ENCODE measurements at places on chromosomes 7 and 10.

DNA sequence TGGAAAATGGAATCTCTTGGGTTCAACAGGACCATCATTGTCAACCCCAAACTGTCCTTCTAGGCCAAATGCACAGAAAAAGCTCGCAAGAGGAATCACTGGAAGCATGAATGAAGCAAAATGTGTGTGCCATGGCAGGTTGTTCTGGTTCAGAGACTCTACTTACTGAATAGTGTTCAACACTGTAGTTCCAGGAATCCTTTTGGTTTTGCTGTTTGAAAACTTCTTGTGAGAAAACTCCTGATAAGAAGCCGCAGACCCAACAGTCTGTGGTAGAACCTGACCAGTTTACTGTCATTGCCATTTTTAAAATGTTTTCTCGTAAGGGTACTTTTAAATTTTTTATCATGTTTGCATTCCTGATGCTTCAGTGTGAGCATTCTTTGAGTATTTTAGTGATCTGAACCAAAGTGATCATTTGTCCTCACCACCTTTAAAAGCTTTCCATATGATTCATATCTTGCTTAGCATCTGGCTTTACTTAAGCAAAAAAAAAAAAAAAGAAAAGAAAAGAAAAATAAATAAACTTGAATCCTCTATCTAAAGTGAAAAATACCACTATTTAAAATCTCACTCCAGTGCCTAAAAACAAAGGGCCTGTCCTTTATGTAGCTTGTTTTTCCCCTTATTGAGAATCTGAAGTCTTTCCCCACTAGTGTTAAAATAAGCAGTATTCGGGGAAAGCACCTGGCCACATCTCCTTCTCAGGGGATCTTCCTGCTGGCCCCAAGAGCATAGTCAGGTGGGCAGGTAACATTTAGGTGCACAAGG is 92.4 kb downstream of the WNT2 start:
- no peak for DNase-seq

DNA sequence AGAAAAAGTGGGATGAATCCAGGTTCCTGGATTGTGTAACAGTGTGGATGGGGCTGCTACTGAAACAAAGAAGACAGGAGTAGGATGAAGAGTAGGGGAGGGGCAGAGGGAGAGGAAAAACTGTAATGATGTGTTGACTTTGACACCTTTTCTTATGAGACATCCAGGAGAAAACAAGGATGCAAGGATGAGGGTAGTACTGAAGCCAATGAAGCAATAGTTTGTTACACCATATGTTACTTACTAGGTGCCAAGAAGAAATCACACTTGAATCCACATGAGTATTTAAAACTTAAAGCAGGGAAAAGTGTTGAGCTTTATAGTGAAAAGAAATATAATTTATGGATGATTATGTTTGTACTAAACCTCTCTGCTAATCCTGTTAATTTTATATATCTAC is 420.6 kb downstream of the ARL4A start:
- DNase-seq, result no peak

GRCh38 chr7:42126475-42127231 is 110.4 kb downstream of the GLI3 start:
- no peak for DNase-seq

DNA sequence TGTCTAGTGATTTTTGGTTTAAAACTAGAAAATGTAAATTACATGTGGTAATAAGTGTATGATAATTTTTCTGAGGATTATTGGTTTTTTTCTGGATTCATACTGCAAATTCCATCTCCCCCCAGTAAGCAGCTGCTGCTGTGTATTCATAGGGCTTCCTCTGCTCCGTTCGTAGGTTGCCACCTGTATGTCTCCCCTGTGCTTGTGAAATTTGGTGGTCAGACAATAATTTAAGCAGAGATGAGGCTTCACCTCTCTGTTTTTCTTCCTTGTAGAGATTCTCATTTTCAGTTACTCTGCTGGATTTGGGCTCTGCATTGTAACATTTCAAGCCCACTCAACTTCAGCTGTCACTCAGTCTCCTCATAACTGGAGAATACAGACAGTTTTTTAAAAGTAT is 50.9 kb downstream of the FOXI2 start:
- no peak for DNase-seq

- no peak for DNase-seq
Observed at GRCh38 chr7:83111391-83111790, 51.3 kb downstream of the PCLO start.

DNA sequence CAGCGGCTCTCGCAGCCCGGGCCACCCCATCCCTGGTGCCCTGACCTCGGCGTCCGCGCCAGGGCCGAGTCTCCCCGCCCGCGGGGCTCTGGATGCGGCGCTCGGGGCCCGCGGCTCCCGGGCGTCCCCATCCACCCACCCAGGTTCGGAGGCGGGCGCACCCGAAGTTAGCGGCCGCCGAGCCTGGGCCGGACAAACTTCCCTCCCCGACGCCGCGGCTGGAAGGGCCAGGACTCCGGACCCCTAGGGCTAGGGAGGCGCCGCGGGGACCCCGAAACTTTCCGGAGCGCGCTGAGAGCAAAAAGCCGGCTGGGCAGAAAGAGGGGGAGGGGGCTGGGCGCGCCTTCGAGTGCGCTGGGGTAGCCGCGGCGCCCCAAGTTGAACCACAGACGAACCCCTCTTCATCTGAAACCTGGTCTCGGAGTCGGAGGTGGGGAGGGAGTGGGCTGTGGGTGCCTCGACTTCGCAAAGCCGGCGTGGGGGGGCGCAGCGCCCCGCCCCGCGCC is 3.7 kb upstream of the ELFN1 start:
- DNase-seq, result peak; percentile 69

DNA sequence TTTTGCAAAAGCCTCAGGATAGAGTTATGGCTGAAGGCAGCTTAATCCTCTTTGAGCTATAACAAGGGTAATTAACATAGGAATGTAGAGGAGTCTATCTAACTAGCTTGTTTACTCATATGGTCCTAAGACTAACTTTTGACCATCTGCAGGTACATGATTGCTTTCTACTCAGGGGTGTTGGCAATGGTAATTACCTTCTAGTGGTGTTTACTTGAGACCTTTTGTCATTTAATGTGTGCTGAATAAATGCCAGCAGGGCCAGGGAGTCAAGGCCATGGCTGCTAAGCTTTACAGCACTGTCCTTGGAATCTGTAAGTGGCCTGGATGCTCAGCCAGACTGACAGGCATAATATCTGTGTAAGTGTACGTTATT is 1325.0 kb downstream of the XPNPEP1 start:
- DNase-seq, result no peak

- DNase-seq, result no peak
Observed at GRCh38 chr10:43623351-43623750, 17.1 kb downstream of the ZNF485 start.

GRCh38 chr10:77463967-77464745 is 173.5 kb downstream of the KCNMA1 start:
- DNase-seq, result no peak

GRCh38 chr10:93921338-93921737 is 27.6 kb downstream of the SLC35G1 start:
- DNase-seq, result peak; percentile 20

- no peak for DNase-seq
Observed at GRCh38 chr7:22250390-22250789, 106.6 kb downstream of the RAPGEF5 start.

DNA sequence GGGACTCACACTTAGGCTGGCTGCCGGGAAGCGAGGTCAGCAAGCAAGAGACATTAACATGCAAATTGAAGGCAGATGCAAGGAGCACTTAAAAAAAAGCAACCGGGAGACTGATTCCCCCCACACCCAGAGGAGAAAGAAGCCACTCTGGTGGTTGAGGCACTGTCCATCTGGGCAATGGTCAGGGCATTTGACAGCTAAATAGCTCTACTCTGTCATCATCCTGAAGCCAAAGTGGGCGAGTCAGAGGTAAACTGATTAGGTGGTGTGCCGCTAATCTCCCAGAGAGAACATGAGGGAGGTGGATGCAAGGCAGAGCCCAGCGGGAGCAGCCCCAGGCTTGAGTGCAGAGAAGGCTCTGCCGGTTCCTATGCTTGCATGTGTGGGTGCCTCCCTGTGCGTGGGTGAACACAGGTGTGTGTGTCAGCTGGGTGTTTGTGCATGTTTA is 100.6 kb downstream of the PLXNA4 start:
- DNase-seq, result no peak

DNA sequence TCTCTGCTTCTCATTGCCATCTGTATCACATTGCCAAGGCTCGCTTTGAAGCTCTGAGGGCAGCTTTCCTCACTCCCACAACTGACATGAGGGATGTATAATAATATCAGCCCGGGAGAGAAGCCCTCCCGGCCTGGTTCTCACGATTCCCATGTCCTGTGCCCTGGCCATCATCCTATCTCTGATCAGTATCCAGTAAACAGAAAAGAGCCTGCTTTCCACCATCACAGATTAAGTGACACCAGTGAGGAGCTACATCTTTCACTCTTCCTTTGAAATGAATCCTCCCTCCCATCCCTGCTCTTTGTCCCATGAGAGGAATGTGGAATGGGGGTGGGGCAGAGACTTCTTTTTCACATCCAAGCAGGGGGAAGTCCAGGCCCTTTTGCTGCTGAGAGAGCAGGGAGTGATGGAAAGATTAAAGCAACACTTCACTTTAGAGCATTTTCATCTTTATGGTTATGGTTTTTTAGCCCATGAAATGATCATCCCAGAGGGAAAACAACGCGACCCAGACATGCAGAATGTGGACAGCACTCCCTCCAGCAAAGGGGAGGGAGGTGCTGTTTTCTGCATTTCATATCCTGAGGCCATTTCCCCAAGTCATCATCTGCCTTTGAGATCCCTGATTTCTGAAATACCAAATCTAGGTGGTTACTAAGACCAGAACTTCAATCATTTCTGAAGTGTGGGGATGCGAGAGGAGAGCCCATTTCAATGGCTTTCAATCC is 84.6 kb upstream of the LYZL1 start:
- no peak for DNase-seq

DNA sequence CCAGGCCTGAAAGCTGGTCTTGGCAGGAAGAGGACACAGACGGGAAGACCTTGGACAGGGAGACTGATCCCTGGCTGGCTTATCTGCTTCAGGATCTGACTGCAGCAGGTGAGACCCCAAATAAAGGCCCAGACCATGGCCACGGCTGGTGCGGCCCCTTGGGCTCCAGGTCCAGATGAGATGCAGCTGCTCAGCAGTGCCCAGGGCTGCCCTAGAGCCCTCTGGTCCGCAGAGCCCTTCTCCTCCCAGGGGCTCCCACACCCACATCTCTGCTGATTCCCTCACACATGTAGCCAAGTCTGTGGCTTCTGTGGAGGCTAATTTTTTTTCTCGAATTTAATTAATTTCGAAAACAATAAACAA is 46.3 kb downstream of the VIPR2 start:
- no peak for DNase-seq

- no peak for DNase-seq
Observed at GRCh38 chr7:101565601-101566209, 63.4 kb downstream of the MYL10 start.

GRCh38 chr10:50395271-50395670 is 144.0 kb upstream of the ASAH2 start:
- no peak for DNase-seq

- DNase-seq, result no peak
Observed at GRCh38 chr10:23100331-23101030, 5.1 kb downstream of the MSRB2 start.

- no peak for DNase-seq
Observed at GRCh38 chr7:27203964-27204594, 4.2 kb upstream of the HOXA13 start.

DNA sequence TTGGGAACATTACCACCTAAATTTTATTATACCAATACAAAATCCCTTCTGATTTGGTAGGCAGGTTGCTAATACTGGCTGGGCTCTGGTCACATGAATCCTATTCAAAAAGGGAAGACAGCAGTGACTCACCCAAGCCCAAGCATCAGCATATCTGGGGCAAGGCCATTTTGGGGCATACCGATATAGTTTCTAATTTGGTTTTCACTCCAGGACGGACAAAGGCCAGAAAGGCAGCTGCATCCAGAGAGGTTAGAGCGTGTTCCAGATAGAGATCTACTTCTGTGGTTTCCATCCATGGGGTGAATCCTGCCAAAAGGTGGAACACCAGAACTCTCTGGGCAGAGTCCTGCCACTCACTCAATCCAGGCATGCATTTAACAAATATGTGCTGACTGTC is 335.8 kb downstream of the ELMO1 start:
- no peak for DNase-seq

GRCh38 chr7:139820089-139820488 is 9.0 kb upstream of the TBXAS1 start:
- DNase-seq, result no peak

DNA sequence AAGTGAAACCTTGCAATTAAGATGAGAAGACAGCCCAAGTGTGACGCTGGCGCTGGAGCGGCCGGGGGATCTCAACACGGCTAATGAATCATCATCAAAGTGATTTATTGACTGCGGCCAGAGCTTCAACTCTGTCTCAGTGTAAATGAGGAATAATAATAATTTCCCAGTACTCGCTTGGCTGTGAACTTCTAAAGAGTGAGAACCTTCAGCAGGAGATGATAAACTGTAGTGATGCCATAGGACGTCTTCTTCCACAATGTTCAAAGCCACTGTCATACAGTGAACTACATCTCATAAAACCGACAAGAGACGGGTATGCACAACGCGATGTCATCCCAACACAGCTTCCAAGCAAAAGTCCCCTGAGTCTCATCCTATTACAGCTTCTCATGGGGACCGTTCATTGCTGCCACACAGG is 123.6 kb upstream of the NOBOX start:
- DNase-seq, result no peak

DNA sequence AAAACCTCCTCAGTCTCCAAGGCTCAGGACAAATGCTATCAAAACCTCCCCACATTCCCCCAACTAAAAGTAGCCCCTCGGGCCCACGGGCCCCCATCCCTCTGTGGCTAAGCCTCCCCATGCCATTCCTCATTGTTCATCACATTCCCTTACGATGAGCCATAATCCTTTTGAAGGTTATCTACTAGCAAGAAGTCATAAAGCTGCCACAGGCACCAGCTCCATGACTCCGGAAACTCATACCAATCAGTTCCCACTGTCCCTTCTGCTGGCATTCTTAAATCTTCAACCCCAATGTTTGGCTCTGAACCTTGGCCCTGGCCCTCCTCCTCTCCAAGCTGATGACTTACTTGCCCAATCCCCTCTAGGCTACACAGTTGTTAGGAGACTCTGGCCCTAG is 19.4 kb upstream of the TM9SF3 start:
- no peak for DNase-seq

DNA sequence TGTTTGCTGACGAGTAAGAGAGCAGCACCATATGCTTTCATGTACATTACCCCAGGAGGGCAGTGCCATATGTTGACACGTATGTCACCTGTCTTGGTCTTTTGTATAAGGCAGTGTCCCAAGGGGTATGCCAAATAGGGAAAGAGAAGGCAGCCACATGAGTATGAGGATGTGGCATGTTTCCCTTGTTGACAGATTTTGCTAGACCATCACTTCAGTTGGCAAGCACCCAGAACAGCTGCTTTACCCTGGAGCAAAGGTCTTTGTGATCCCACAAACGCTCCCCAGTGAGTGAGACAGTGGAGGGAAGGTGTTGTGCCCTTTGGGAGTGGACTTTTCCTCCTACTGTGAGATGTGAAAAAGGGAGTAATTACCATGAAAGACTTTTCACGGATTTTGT is 350.1 kb downstream of the ETV1 start:
- DNase-seq, result no peak

Data from A549 (cell line).